Effector memory CD4-positive, alpha-beta T cell (primary cell): ENCODE measurements at places on chromosomes 4 and X.

DNA sequence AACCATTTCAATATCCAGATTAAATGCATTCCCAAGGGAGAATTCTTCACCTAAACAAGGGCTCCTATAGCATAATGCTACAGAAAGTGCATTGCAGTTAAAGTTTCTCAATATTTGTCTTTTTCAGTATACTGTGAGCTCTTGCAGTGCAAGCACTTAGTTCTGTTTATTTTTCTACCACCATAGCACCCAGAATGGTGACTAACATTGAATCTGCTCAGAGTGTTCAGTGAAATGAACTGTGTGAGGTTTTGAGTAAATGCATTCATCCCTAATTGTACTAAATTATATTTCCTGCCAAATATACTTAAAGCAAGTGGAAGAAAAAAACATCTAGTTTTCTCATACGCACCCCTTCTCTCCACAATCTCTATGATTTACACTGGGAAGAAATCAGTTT lies 383.9 kb downstream of the PCDH7 start:
- no peak for DNase-seq

DNA sequence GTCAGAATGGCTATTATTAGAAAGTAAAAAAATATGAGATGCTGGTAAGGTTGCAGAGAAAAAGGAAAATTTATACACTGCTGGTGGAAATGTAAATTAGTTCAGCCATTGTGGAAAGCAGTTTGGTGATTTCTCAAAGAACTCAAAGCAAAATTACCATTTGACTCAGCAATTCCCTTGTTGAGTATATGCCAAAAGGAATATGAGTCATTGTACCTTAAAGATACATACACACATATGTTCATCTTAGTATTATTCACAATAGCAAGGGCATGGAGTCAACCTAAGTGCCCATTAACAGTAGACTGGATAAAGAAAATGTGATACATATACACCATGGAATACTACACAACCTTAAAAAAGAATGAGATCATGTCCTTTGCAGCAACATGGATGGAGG lies 148.2 kb downstream of the COMMD8 start:
- no peak for DNase-seq

DNA sequence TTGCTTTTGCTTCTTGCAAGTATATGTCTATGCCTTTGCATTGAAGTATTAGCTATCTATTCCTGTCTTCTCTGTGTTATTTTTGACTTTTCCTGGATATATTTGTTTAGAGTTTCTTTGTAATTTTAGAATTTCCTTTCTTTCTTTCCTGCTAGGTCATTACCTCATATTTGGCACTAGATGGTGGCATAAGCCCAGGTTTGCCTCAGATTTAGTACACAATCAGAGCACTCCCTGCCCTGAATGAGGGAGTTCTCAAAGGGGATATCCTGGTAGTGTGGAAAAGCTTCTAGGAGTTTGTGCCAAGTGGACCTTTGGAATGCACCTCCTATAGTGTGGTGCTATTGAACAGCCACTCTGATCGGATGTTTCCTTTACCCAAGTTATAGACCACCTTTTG lies 181.6 kb downstream of the UGT8 start:
- DNase-seq = no peak

- no peak for DNase-seq
These were observed 63.7 kb downstream of the MSX1 start for GRCh38 chr4:4923201-4923600.
